ENCODE measurements at places on chromosomes 13 and 19.

- DNase-seq, result no peak
Observed at GRCh38 chr13:33730147-33730546, 87.8 kb upstream of the RFC3 start.

DNA sequence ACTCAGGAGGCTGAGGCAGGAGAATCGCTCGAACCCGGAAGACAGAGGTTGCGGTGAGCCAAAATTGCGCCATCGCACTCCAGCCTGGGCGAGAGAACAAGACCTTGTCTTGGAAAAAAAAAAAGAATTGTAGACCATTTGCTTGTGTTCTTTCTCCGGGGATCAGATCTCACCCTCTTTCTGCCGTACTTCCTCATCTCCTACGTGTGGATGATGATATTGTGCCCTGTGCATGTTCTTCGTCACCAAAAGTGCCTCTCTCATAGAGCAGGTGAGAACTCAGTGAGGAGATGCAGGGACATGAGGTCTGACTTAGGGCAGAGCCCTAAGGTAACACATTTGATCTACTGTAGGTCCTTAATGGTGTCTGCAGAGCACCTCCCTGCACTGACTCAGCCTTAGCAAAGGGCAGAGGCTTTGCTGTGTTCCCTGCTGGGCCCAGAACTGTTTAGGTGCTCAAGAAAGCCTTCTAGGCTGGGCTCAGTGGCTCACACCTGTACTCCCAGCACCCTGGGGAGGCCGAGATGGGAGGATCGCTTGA is 1.3 kb downstream of the APOC2 start:
- DNase-seq, result no peak

- DNase-seq, result peak; percentile 97
Observed at GRCh38 chr19:46890423-46891170, 29.8 kb downstream of the ARHGAP35 start.

DNA sequence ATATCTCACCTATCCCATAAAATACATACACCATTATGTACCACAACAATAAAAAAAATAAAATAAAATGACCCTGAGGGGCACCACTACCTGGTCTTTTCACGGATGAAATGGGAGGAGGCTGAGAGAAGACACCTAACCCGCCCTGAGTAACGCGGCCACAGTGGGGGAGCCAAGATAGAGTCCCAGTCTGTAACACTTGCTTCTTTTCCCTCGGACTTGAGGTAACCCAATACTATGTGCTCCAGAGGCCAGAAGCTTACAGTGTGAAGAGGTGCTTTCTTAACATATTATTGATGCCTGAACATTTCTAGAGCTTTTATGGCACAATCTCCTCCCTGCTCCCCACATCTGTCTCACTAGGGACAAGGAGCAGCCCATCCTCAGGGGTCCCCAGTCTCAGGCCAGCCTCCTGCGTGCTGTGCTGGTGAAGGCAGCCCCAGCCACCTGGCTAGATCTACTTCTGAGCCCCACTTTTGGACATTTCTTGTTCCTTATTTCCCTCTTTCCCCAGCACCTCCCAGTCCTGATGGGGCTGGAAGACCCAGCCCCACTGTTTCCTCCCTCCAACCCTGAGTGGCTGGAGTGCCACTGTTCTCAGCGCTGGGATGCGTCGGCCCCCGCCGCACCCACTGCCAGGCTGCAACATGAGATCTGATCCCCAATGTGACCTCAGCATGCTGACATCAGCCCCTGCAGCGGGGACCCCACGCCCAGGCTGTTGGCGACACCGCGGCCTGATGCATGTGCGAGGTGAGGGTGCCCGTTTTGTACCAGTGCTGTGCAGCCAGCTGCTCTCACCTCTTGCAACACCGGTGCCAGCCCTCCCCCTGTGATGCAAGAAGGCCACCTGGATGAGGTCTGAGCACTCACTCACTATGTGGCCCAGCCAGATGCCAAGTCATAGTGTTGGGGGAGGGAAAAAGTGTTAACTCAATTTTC is 143.3 kb downstream of the DCLK1 start:
- no peak for DNase-seq

DNA sequence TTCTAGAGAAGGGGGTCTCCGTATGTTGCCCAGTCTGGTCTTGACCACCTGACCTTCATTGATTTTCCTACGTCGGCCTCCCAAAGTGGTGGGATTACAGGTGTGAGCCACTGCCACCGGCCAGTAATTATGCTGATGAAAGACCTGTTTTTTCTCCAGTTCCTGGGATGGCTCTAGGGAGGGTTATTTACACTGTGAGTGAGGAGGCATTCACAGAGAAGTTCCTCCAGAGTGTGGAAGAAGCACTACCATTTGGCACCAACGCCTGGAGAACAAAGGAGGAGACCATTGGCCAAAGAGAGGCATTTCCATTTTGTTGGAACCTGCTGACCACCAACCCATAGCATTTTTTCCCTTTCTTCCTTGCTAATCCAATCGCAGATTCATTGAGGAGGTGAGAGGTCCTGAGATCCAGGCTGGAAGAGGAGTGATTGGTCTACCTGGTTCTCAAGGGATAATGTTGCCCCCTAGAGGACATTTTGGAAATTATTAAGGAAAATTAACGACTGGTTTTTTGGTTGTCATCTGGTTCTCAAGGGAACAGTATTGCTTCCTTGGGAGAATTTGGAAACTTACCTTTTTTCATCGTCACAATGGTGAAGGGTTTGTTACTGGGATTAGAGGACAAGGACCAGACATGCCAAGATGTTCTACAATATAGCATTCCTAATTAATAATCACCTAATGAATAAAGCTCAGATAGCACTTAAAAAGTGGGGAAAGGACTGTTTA is 5.5 kb upstream of the SAE1 start:
- peak; percentile 78 for DNase-seq

GRCh38 chr13:113545931-113546516 is 38.5 kb upstream of the TFDP1 start:
- DNase-seq, result no peak

DNA sequence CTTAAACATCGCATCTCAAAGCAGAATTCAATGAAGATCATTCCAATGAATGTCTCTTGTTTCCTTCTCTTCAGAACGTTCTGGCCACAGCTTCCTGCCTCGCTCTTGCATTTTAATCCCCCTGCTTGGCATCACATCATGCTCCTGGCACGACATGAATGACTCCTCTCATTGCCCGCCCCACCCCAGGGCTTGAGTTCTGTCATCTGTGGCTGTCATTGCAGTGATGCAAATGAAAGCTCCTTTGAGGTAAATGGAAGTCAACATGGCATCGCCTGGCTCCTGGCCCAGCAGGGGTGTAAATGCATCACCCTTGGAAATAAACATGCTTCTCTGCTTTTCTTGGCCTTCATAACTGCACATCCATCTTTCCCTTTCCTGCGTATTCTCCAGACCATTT is 48.6 kb downstream of the SCEL start:
- DNase-seq, result no peak

GRCh38 chr13:86946734-86947133 is 724.4 kb upstream of the SLITRK5 start:
- DNase-seq, result no peak

DNA sequence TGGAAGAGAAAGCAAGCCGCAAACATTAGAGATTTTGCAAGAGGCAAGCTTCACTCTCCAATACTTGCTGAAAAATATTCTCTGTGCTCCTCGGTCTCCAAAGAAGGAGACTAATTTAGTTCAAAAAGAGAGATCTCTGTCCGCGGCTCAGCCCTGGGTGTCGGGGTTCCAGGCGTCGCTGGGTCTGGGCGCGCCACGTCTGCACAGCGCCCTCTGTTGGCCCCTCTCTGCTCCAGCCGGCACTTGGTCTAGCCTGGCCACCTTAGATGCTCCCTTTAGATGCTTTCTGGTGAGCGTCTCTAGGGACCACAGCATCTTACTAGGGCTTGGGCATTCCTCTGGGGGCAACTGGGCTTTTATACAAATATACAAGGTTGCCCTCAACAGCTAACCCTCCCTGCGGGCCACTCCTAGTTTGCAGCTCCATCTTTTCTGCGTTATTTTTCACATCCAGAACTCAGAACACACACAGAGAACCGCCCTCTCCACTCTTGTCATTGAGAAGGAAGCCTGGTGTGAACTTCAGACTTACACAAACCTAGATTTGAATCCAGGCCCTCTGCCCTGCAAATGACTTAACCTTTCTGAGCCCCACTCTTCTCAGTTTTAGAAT is 78.3 kb downstream of the CYSLTR2 start:
- peak; percentile 15 for DNase-seq

- no peak for DNase-seq
Observed at GRCh38 chr13:52739468-52740071, at the start of gene CNMD. Gene CNMD, minus strand, starts transcription at chr13:52739820. Its CDS starts 119 bp downstream, at chr13:52739701.

DNA sequence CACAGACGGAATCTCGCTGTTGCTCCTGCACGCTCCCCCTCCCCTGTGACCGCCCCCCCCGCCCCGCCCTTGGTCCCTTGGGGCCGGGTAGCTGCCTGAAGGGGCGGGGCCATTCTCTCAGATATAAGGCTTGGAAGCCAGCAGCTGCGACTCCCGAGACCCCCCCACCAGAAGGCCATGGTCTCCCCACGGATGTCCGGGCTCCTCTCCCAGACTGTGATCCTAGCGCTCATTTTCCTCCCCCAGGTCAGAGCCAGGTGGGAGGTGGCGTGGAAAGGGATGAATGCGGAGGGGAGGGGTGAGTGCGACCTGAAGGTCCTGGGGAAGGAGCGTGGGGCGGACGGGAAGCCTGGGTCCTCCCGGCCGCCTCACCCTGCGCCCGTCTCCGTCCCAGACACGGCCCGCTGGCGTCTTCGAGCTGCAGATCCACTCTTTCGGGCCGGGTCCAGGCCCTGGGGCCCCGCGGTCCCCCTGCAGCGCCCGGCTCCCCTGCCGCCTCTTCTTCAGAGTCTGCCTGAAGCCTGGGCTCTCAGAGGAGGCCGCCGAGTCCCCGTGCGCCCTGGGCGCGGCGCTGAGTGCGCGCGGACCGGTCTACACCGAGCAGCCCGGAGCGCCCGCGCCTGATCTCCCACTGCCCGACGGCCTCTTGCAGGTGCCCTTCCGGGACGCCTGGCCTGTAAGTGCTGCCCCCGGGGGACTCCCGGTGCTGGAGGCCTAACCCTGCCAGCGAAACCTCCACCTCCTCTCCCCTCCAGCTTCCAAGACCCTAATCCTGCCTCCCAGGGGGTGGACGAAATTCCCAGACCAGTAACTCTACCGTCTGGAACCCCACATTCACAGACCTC is at the start of gene DLL3:
Gene DLL3, plus strand, starts transcription at position 150 of the 845 bp plus-strand sequence. Its CDS starts 28 bp downstream, at position 178.
- no peak for DNase-seq

DNA sequence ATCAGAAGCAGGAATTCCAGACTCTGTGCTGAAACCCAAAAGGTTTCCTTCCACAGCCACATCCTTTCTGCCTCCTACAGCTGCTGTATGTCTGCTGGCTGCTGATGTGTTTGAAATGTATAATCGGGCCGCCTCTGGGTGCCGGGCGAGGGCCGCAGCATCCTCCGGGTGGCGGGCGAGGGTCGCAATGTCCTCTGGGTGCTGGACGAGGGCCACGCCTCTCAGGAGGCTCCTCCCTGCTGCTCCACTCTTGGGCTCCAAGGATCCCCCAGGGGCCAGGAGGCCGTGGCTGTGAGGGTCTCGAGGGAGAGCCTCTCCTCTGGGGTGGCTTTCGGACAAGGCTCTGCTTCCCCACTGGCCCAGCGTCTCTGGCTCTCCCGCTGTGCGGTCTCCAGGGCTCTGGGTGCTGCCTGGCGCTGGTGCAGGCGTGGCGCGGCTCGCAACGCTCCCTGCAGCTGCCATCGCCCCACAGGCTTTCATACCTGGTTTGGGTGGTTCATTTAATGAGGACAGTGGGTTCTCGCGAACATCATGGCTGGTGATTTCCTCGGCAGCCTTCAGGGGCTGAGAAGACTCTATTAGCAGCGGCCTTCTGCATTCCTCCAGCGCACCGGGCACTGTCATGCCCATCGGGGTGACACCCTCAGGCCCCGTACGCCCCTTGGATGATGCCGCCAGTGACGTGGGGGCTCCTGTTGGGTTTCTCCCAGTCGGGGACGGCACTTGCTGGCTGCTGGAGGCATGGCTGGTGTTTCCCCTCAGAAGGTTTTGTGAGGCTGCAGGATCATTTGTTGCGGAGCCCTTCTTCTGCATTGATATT is 41.8 kb upstream of the GRTP1 start:
- no peak for DNase-seq

GRCh38 chr19:15563325-15563794 is 51.7 kb upstream of the CYP4F8 start:
- peak; percentile 21 for DNase-seq

GRCh38 chr13:21075379-21076249 is 14.2 kb upstream of the LATS2 start:
- DNase-seq, result no peak

- DNase-seq, result no peak
Observed at GRCh38 chr13:83190020-83190419, 692.3 kb downstream of the SLITRK1 start.

DNA sequence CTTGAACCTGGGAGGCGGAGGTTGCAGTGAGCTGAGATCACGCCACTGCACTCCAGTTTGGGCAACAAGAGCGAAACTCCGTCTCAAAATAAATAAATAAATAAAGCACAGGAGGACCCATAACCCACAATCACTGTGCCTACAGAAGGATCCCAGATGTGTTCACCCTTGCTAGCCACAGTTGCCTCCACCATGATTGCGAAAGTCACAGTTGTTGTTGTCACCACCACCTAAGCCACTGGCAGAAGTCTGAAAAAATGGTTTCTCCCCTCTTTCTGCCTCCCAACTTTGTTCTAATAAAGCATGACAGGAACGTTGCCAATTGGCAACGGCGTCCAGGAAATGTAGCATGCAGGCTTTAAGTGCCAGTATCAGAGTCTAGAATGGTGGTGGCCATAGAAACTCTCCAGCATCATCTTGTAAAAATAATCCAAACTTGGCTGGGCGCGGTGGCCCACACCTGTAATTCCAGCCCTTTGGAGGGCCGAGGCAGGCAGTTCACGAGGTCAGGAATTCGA is 2.2 kb upstream of the EPS15L1 start:
- DNase-seq, result no peak

DNA sequence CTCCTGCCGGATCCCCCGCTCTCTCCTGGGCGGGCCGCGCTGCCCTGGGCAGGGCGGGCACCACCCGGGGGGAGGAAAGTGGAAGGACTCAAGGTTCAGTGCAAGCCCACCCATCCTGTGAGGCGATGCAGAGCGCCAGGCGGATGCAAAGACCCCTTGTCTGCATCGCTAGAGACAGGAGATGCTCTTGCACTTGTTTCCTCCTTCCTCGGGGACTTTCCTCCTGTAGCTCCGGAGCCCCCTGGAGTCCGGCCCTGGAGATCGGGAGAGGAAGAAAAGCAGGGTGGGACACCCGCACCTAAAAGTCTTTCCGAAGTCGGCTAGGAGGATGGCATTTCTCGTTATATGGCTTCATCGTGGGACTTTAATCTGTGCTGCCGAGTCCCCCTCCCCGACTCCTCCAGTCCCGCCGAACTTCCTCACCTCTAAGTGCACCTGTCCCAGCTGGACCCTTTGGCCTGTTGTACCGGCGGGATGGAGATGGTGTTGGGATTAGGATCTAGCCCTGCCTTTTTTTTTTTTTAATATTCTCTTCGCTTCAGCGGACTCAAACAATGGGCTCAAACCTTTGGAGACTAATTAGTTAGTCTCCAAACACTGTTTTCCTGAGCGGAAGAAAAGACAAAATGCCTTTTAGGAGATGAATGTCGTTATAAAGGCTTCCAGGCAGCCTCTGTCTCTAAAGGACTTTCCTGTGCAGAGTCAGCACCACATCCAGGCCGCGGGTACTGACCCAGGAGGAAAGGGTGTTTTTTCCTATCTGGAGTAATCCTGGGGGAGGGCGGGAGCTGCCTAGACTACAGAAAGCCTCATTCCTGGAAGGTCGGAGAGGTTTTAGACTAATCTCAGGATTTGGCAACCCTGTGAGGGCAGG is 725 bp downstream of the FAM124A start:
- peak; percentile 3 for DNase-seq

Data from EH (cell line).